Suprapubic skin (tissue), 4 donors: ENCODE measurements at places on chromosomes 7 and 10. TPM values are rescaled to one million over a fixed set of nuclear protein-coding genes. Genes with fewer than 3 reads are reported as not detected.

GRCh38 chr10:27618036-27618615, 114.0 kb downstream of the RAB18 start:
- no peak for DNase-seq

DNA sequence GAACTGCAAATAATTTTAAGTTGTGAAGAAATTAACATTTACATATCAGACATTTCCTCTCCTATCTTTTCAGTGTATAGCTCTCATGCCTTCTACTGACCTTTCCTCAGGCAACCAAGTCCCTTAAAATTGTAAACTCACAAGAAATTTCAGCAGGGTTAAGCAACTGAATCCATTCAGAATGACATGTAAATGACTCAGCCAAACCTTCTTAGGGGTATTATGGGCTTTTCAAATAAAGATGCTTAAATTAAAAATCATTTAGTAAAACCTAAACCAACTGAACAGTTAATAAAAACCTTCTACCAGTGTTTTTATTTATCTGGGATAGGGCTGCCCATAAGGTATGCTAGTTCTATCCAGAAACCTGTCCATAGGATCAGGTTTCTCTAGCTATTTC, 20.7 kb downstream of the WAPL start:
- no peak for DNase-seq

GRCh38 chr10:100522945-100523344, 3.3 kb upstream of the SEC31B start:
- no peak for DNase-seq

- DNase-seq, result no peak
Measured at GRCh38 chr10:7547206-7547605, 119.6 kb downstream of the ITIH5 start.

- DNase-seq, result no peak
Measured at GRCh38 chr10:86707505-86707904, 39.2 kb downstream of the LDB3 start.

GLI3 gene
- 23.6 TPM for total RNA-seq

SP8 gene
- 24.8 TPM for total RNA-seq

NAT16 gene
- not detected for total RNA-seq

SEC23IP gene
- 20.8 TPM for total RNA-seq
